ENCODE measurements at places on chromosomes 11 and 22. TPM values are rescaled to one million over a fixed set of nuclear protein-coding genes. Genes with fewer than 3 reads are reported as not detected.
A peak's percentile ranks its signal among the peaks of the same experiment; 100 is the strongest.

The SULT4A1 gene
- total RNA-seq = not detected

DNA sequence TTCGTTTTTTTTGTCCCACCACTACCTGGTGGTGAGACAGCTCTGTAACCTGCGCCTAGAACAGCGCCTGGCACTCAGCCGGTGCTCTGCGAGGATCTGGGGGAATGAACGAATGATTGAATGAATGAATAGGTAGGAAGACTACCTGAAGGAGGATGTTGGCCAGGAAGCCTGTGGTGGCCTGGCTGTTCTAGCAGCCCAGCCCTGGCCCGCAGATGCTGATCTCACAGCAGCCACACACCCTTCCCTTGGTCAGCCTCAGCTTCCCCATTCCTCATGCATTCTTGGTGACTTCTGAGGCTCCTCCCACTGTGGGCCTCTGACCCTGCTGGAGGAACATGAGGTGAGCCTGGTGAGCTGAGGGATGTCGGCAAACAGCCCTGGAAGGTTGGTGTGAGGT lies 3.7 kb downstream of the TRPM5 start:
- H3K27me3 ChIP-seq = no peaks in the 10 kb centered on the region
- H3K36me3 ChIP-seq = no peaks in the 10 kb centered on the region
- no peaks in the 10 kb centered on the region for H3K4me1 ChIP-seq

- H3K27me3 ChIP-seq = no peaks in the 10 kb centered on the region
- no peaks in the 10 kb centered on the region for H3K36me3 ChIP-seq
- no peak overlapping the region for H3K27ac ChIP-seq
- H3K4me1 ChIP-seq = peaks cover 10% of the 10 kb centered on the region
- H3K4me3 ChIP-seq = no peak overlapping the region
These were observed 53.1 kb downstream of the GGTLC2 start for GRCh38 chr22:22697377-22698117.

DNA sequence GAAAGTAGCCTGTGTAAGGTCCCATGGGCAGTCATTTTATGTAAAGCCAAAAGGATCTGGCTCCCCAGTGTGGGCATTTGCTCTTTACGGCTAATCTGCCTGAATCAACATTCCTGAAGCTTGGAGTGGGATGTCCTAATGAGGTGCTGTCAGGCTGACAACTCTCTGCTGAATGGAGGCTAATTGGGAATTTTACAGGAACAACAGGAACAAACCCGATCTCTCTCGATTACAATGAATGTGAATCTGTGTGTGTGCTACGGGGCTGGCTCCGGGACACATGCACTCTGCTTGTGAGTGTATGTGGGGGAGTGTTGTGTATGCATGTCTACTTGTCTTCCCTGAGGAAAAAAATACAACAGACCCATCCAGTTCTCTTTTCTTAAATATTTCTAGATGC lies 415.2 kb downstream of the TENM4 start:
- H3K36me3 ChIP-seq = no peaks in the 10 kb centered on the region
- DNase-seq = no peak
- H3K4me3 ChIP-seq = no peak overlapping the region
- H3K27ac ChIP-seq = no peak overlapping the region

The POLR3H gene
- 55.4 TPM for total RNA-seq

- H3K36me3 ChIP-seq = no peaks in the 10 kb centered on the region
- H3K4me1 ChIP-seq = peaks cover 36% of the 10 kb centered on the region
- no peaks in the 10 kb centered on the region for H3K27me3 ChIP-seq
- no peak overlapping the region for H3K27ac ChIP-seq
- DNase-seq = no peak
- H3K4me3 ChIP-seq = no peak overlapping the region
These were observed 4.0 kb downstream of the CCDC88B start for GRCh38 chr11:64343767-64344559.

The FAM227A gene
- total RNA-seq = 3.1 TPM

- H3K27me3 ChIP-seq = no peaks in the 10 kb centered on the region
- peak; percentile 76 for DNase-seq
- peaks cover 41% of the 10 kb centered on the region for H3K4me1 ChIP-seq
These were observed 41.8 kb downstream of the OSBPL5 start for GRCh38 chr11:3123305-3123704.

- no peaks in the 10 kb centered on the region for H3K4me1 ChIP-seq
- DNase-seq = no peak
- no peaks in the 10 kb centered on the region for H3K27me3 ChIP-seq
- H3K36me3 ChIP-seq = no peaks in the 10 kb centered on the region
These were observed 487.2 kb downstream of the MN1 start for GRCh38 chr22:27314276-27314807.

DNA sequence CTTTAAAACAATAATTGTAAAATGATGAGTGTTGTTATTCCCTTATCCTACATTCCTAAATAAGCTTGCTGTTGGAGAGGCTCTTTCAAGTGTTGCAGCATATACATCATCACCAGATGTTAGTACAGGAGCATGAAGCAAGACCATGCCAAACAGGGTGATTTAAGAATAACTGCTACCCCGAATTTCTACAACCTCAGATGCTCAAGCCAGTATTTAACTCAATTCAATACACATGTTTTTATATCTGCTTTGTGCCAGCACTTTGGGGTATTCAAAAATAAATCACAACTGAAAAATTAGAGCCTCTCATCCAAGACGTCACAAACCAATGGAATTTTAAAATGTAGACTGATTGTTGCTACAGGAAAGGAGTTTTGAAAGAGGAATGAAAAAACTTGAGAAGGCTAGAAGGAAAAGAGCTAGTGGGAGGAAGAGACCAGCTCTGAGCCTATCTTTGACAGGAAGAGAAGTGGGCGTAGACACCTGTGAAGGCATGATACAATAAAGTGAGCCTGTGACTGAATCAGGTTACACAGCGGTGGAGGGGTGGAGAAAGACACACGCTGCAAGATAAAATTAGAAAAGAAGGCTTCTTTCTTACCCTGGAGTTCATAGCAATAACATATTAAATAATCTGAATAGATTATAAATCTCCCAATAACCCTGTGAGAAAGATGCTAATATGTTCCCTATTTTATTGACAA lies 95.8 kb downstream of the DLG2 start:
- no peak overlapping the region for H3K4me3 ChIP-seq
- H3K36me3 ChIP-seq = peaks cover 1% of the 10 kb centered on the region
- DNase-seq = no peak
- H3K27ac ChIP-seq = no peak overlapping the region
- no peaks in the 10 kb centered on the region for H3K4me1 ChIP-seq

DNA sequence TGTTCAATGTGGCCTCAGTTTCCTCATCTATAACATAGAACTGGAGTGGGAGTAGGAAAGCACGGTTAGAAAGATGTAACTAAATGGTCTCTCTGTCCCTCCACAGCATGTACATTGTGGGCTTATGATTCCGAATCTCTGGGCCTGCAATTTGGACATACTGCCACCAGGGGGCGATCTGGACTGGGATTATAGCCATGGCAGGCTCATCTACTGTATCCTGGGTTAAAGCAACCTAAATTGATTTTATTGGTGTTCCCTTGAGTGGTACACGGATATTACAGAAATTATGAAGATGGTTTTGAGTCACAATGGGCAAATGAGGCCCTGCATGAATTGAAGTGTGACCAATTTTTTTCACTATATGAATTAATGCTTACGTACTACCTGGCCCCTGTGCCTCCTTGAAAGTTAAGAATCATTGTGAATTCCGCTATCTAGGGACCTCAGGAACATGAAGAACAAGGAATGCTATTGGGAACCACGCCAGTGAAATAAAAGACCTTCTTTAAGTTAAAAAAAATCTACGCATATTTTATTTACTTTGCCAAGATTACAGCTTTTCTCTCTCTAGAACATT lies 32.9 kb downstream of the TST start:
- H3K36me3 ChIP-seq = no peaks in the 10 kb centered on the region
- peaks cover 3% of the 10 kb centered on the region for H3K4me1 ChIP-seq
- no peak overlapping the region for H3K4me3 ChIP-seq
- no peak overlapping the region for H3K27ac ChIP-seq
- no peaks in the 10 kb centered on the region for H3K27me3 ChIP-seq

The RHOD gene
- total RNA-seq = 17.8 TPM

DNA sequence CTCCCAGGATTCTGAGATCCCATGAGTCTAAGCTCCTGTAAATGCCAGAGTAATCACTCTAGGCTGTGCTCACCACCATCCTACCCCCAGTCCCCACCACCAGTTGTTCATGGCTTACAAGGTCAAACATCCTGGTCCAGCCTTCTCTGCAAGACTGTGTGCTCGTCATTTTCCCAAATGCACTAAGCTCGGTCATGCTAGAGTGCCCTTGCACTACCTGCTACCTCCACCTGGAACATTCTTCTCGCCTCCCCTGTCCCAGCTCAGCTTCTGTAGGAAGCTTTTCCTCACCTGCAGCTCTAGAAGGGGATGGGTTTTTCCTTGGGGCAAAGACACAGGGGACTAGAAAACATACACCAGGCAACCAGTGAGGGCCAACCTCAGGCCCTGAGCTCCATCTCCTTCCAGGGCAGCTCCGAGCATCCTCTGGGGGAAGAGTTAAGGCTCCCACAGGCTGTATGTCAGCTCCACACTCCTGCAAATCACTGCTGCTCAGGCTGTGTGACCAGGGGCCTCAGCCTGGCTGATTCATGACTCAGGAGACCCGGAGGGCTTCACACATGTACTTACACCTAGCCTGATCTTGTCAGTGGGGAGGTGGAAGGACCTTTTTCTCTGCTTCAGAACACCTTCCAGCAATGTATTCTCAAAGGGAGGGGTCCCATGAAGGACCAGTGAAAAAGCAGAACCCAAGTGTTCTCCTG lies 37.2 kb upstream of the CSNK2A3 start:
- H3K4me1 ChIP-seq = peaks cover 7% of the 10 kb centered on the region
- H3K4me3 ChIP-seq = no peak overlapping the region
- no peak for DNase-seq
- no peaks in the 10 kb centered on the region for H3K27me3 ChIP-seq
- no peak overlapping the region for H3K27ac ChIP-seq

GRCh38 chr11:64173616-64174355 lies 7.9 kb upstream of the MACROD1 start:
- no peaks in the 10 kb centered on the region for H3K27me3 ChIP-seq
- DNase-seq = no peak
- H3K4me1 ChIP-seq = no peaks in the 10 kb centered on the region
- no peak overlapping the region for H3K4me3 ChIP-seq
- H3K36me3 ChIP-seq = no peaks in the 10 kb centered on the region

The PDE2A gene
- total RNA-seq = 9.7 TPM

The FCHSD2 gene
- total RNA-seq = 58.2 TPM

DNA sequence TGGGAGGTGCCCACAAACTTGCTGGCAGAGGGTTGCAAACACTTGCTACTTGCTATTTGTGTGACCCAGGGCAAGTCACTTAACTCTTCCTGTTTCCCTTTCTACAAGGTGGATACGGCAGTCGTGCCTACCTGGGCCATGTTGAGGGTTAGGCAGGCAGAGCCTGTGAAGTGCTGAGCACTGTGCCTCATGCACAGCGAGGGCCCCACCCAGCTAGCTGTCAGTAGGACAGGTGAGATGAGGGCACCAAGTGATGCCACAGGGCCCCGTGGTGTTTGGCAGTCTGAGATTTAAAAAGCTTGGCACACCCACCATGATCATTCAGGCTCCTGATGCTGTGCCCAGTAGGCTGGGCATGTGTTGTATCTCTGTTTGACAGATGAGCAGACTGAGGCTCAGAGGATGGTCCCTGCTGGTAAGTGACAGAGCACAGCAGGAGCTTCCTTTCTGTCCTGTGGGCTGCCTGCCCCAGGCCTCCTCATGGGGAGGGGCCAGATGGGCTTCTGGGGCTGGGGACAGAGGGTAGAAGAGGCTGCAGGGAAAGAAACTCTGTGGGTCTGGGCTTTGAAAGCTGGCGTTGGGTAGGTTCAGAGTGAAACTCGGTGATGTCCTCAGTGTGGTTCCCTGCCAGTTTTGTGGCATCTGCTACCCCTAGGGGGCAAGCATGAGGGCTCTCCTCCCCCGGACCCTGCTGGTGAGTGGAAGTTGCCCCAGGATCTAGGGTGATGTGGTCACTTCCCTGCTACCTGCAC lies 59.3 kb downstream of the TSPAN18 start:
- no peak overlapping the region for H3K4me3 ChIP-seq
- H3K27ac ChIP-seq = no peak overlapping the region
- H3K27me3 ChIP-seq = no peaks in the 10 kb centered on the region
- DNase-seq = no peak
- H3K4me1 ChIP-seq = peaks cover under 1% of the 10 kb centered on the region
- no peaks in the 10 kb centered on the region for H3K36me3 ChIP-seq

DNA sequence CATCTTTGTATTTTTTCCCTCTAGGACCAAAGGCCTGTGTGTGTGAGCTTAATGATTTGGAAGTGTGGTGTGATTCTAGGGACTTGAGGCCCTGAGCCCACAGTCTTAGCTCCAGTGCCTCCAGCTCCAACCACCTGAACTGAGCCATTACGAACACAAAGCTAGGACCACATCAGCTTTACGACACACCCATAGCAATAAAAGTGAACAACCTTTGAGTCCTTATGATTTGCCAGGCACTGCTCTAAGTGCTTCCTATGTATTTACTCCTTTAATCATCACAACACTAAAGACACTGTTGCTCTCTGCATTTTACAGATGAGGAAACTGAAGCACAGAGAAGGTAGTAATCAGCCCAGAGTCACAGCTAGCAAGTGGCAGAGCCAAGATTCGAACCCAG lies 126.4 kb downstream of the EHF start:
- no peaks in the 10 kb centered on the region for H3K4me1 ChIP-seq
- no peaks in the 10 kb centered on the region for H3K36me3 ChIP-seq
- H3K27ac ChIP-seq = no peak overlapping the region
- no peaks in the 10 kb centered on the region for H3K27me3 ChIP-seq
- H3K4me3 ChIP-seq = no peak overlapping the region

DNA sequence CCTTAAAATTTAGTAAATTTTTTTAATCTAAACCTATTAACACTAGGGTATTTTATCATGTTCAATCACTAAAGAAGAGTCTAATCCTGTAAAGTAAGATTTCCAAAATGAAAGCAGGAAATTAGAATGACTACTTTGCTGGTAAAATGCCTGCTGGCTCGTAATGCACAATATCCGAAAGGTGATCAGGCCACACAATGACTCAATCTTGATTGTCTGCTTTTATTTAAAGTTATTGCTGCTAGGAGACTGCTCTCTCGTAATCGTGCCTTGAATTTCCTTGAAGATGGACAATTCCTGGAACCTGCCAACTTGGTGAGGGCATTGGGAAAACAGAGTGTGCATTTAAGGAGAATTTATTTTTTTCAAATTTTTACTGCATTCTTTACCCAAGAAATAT lies 1786.5 kb upstream of the RAG2 start:
- no peaks in the 10 kb centered on the region for H3K36me3 ChIP-seq
- H3K4me1 ChIP-seq = no peaks in the 10 kb centered on the region
- H3K27me3 ChIP-seq = no peaks in the 10 kb centered on the region
- no peak for DNase-seq
- no peak overlapping the region for H3K27ac ChIP-seq
- H3K4me3 ChIP-seq = no peak overlapping the region

- no peaks in the 10 kb centered on the region for H3K36me3 ChIP-seq
- H3K27ac ChIP-seq = no peak overlapping the region
- H3K27me3 ChIP-seq = no peaks in the 10 kb centered on the region
- H3K4me3 ChIP-seq = no peak overlapping the region
- H3K4me1 ChIP-seq = no peaks in the 10 kb centered on the region
- DNase-seq = no peak
These were observed 48.4 kb upstream of the MRGPRX1 start for GRCh38 chr11:18987454-18988231.

GRCh38 chr22:31846161-31847115 lies 92.6 kb downstream of the DEPDC5 start:
- no peak overlapping the region for H3K27ac ChIP-seq
- H3K4me3 ChIP-seq = no peak overlapping the region
- DNase-seq = peak; percentile 5
- H3K27me3 ChIP-seq = no peaks in the 10 kb centered on the region
